ENCODE measurements at places on chromosomes 3 and 15.

GRCh38 chr15:44286814-44287452 is 1.6 kb upstream of the GOLM2 start:
- peaks cover 34% of the 10 kb centered on the region for H3K4me1 ChIP-seq
- H3K27me3 ChIP-seq, result no peaks in the 10 kb centered on the region
- DNase-seq, result no peak

DNA sequence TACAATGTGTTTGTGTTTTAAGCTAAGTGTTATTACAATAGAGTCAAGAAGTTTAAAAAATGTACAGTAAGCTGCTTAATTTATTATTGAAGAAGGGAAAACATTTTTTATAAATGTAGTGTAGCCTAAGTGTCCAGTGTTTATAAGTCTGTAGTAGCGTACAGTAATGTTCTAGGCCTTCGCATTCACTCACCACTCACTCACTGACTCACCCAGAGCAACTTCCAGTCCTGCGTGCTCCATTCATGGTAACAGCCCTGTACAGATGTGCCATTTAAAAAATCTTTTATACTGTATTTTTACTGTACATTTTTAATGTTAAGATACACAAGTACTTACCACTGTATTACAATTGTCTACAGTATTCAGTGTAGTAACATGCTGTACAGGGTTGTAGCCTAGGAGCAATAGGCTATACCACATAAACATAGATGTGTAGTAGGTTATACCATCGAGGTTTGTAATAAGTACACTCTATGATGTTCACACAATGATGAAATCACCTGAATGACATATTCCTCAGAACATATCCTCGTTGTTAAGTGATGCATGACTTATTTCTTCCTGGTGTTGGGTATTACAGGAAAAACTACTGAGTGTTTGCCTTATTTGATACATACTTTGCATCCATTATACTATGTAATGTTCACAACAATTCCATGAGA is 156.6 kb upstream of the NUDT16 start:
- H3K36me3 ChIP-seq, result no peaks in the 10 kb centered on the region
- H3K4me3 ChIP-seq, result no peak overlapping the region
- H3K4me1 ChIP-seq, result no peaks in the 10 kb centered on the region
- no peak for DNase-seq

- H3K4me1 ChIP-seq, result no peaks in the 10 kb centered on the region
- H3K27ac ChIP-seq, result peak overlapping the region; percentile 33
- H3K4me3 ChIP-seq, result no peak overlapping the region
- peaks cover 11% of the 10 kb centered on the region for H3K36me3 ChIP-seq
Observed at GRCh38 chr15:34853001-34853758, 57.8 kb upstream of the ACTC1 start.

GRCh38 chr3:113148284-113148683 is 63.1 kb upstream of the BOC start:
- H3K27ac ChIP-seq, result no peak overlapping the region
- H3K4me1 ChIP-seq, result no peaks in the 10 kb centered on the region
- no peak for DNase-seq
- no peaks in the 10 kb centered on the region for H3K27me3 ChIP-seq
- H3K36me3 ChIP-seq, result no peaks in the 10 kb centered on the region
- H3K4me3 ChIP-seq, result no peak overlapping the region

- H3K27ac ChIP-seq, result no peak overlapping the region
- H3K4me3 ChIP-seq, result no peak overlapping the region
- no peaks in the 10 kb centered on the region for H3K36me3 ChIP-seq
- no peaks in the 10 kb centered on the region for H3K4me1 ChIP-seq
Observed at GRCh38 chr3:3705090-3705775, 94.0 kb upstream of the LRRN1 start.

DNA sequence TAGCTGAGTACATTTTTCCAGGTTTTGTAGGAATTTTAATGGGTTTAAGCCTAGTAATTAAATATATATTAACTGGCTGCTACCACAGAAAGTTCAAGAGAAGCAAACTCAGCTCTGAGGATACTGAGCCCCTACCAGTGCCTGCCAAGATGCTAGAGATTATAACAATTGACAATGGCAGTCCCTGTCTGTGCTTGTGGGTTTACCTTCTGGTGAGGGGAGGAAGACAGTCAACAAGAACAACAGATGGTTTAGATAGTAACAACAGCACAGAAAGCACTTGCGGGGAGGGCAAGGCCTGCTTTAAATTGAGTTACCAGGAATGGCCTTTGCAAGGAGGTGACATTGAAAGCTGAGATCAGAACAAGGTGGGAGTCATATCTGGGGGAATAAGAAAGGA is 56.6 kb upstream of the ARHGEF3 start:
- H3K4me1 ChIP-seq, result peaks cover 18% of the 10 kb centered on the region
- no peaks in the 10 kb centered on the region for H3K36me3 ChIP-seq
- DNase-seq, result no peak
- no peak overlapping the region for H3K4me3 ChIP-seq
- H3K27me3 ChIP-seq, result no peaks in the 10 kb centered on the region
- H3K27ac ChIP-seq, result no peak overlapping the region

GRCh38 chr3:172176061-172176770 is 136.8 kb downstream of the FNDC3B start:
- no peaks in the 10 kb centered on the region for H3K27me3 ChIP-seq
- DNase-seq, result no peak
- H3K36me3 ChIP-seq, result no peaks in the 10 kb centered on the region
- H3K4me1 ChIP-seq, result peaks cover 46% of the 10 kb centered on the region
- no peak overlapping the region for H3K4me3 ChIP-seq

GRCh38 chr3:177932750-177933660 is 603.2 kb upstream of the KCNMB2 start:
- no peaks in the 10 kb centered on the region for H3K36me3 ChIP-seq
- DNase-seq, result no peak
- H3K27me3 ChIP-seq, result no peaks in the 10 kb centered on the region
- H3K4me1 ChIP-seq, result peaks cover 19% of the 10 kb centered on the region

GRCh38 chr3:194508491-194509453 is 22.0 kb upstream of the ATP13A3 start:
- DNase-seq, result no peak
- no peaks in the 10 kb centered on the region for H3K4me1 ChIP-seq
- H3K27ac ChIP-seq, result no peak overlapping the region
- no peaks in the 10 kb centered on the region for H3K36me3 ChIP-seq
- H3K4me3 ChIP-seq, result no peak overlapping the region

GRCh38 chr3:50124052-50124799 is 30.9 kb upstream of the SEMA3F start:
- no peaks in the 10 kb centered on the region for H3K27me3 ChIP-seq
- H3K36me3 ChIP-seq, result peaks cover 22% of the 10 kb centered on the region
- no peak for DNase-seq
- peaks cover 32% of the 10 kb centered on the region for H3K4me1 ChIP-seq

DNA sequence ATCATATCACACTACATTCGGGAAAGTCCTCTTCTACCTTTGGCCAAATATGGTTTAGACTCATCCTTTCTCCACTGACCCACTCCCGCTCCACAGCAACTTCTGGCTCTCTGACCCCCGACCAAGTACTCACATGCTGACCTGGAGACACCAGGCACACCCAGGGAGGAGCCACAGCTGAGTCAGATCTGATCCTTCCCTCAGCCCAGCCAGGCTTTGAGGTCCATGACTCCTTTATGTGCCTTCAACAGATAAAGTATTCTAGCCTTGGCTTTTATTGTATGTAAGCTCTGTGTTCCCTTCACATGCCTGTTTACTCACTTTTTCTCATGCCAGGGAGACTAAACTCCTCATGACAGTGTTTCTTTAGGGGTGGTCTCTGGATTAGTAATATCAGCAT is 166.9 kb upstream of the UMPS start:
- peaks cover 21% of the 10 kb centered on the region for H3K4me1 ChIP-seq
- H3K27me3 ChIP-seq, result no peaks in the 10 kb centered on the region
- peaks cover 9% of the 10 kb centered on the region for H3K36me3 ChIP-seq
- no peak overlapping the region for H3K27ac ChIP-seq
- no peak for DNase-seq
- H3K4me3 ChIP-seq, result no peak overlapping the region

DNA sequence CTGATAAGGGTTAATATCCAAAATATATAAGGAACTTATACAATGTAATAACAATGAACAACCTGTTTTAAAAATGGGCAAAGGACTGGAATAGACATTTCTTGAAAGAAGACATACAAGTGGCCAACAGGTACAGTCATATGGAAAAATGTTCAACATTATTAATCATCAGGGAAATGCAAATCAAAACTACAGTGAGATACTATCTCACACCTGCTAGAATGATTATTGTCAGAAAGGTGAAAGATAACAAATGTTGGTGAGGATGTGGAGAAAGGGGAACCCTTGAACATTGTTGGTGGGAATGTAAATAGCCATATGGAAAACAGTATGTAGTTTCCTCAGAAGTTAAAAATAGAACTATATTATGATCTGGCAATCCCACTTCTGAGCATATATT is 20.4 kb downstream of the GOLM2 start:
- no peak overlapping the region for H3K4me3 ChIP-seq
- no peaks in the 10 kb centered on the region for H3K36me3 ChIP-seq
- H3K27ac ChIP-seq, result no peak overlapping the region

- H3K36me3 ChIP-seq, result no peaks in the 10 kb centered on the region
- no peak overlapping the region for H3K4me3 ChIP-seq
- no peak overlapping the region for H3K27ac ChIP-seq
Observed at GRCh38 chr3:126197854-126198584, 17.6 kb upstream of the ALDH1L1 start.

- peaks cover 58% of the 10 kb centered on the region for H3K4me1 ChIP-seq
- H3K36me3 ChIP-seq, result peaks cover 59% of the 10 kb centered on the region
- no peak overlapping the region for H3K27ac ChIP-seq
- DNase-seq, result no peak
Observed at GRCh38 chr15:89332446-89332845, 2.2 kb downstream of the POLG start.

GRCh38 chr3:107633327-107634098 is 110.8 kb downstream of the BBX start:
- H3K27ac ChIP-seq, result no peak overlapping the region
- no peaks in the 10 kb centered on the region for H3K4me1 ChIP-seq
- no peak overlapping the region for H3K4me3 ChIP-seq
- H3K36me3 ChIP-seq, result no peaks in the 10 kb centered on the region
- DNase-seq, result no peak
- no peaks in the 10 kb centered on the region for H3K27me3 ChIP-seq

GRCh38 chr15:40875991-40876730 is 2.1 kb upstream of the RHOV start:
- no peak for DNase-seq
- H3K4me1 ChIP-seq, result peaks cover 14% of the 10 kb centered on the region
- H3K36me3 ChIP-seq, result no peaks in the 10 kb centered on the region
- H3K27me3 ChIP-seq, result no peaks in the 10 kb centered on the region

DNA sequence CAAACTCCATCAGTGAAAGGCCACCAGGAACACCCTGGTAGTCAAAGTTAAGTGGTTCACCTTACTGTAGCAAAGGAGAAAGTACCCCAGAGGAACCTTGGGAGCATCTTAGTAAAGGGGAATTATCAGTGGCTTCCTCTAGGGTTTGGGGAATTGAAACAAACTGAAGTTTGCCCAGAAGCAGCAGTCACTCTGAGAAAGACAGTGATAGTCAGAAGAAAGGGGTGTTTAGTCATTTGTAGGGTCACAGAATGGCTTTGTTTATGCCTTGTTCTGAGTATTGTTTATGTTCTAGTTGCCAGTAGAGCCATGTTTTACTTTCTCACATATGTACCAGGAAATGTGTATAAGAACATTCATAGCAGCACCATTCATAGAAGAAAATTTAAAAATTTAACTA is 93.8 kb downstream of the FHIT start:
- H3K27me3 ChIP-seq, result no peaks in the 10 kb centered on the region
- H3K36me3 ChIP-seq, result no peaks in the 10 kb centered on the region
- DNase-seq, result no peak
- no peak overlapping the region for H3K4me3 ChIP-seq

DNA sequence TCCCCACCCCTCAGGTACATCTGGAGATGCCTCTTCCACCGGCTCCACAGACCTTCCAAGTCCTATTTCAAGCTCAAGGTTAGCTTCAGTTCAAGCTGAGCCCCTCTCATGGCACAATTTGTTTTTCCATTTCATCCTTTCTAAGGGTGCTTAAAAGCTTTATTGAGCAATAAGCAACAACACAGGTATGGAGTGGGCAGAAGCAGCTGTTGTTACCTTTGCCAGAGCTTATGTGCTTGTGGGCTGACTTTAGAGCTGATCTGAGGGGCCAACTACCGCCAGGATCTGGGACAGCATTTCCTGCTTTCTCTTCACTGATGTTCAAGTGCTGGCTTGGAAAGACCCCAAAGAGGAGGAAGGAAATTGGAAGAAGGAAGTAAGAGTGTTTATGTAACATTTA is 140.0 kb upstream of the KLHL25 start:
- no peak overlapping the region for H3K4me3 ChIP-seq
- no peaks in the 10 kb centered on the region for H3K4me1 ChIP-seq
- H3K36me3 ChIP-seq, result no peaks in the 10 kb centered on the region
- no peak for DNase-seq
- H3K27ac ChIP-seq, result no peak overlapping the region

DNA sequence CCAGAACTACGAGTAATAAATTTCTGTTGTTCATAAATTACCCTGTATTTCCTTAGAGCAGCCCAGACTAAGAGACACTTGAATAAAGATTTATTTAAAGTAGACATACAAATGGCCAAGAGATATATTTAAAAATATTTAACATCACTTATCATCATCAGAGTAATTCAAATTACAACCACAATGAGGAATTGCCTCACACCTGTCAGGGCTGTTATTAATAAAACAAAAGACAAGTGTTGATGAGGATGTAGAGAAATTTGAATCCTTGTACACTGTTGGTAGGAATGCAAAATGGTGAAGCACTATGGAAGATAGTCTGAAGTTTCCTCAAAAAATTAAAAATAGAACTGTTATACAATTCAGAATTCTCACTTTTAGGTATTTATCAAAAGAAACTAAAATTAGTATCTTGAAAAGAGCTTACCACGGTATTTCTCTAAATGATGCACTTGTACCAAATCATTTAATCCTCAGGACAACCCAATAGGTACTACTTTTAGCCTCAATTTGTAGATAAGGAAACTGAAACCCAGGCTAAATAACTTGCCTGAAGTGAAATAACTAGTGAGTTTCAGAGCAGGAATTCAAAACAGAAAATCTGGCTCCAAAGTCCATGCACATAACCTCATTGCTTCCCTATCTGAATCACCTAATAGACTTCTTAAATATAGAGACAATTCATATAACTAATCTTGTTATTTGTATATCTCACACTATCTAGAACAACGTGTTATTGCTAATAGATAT is 69.4 kb downstream of the ZBTB20 start:
- no peak overlapping the region for H3K27ac ChIP-seq
- no peaks in the 10 kb centered on the region for H3K4me1 ChIP-seq
- H3K4me3 ChIP-seq, result no peak overlapping the region
- H3K36me3 ChIP-seq, result no peaks in the 10 kb centered on the region
- no peaks in the 10 kb centered on the region for H3K27me3 ChIP-seq
- DNase-seq, result no peak

GRCh38 chr3:150130404-150131100 is 159.9 kb upstream of the PFN2 start:
- no peaks in the 10 kb centered on the region for H3K27me3 ChIP-seq
- no peak overlapping the region for H3K4me3 ChIP-seq
- no peaks in the 10 kb centered on the region for H3K36me3 ChIP-seq
- H3K4me1 ChIP-seq, result no peaks in the 10 kb centered on the region

Data from tibial artery (tissue), 4 donors.